ENCODE measurements at places on chromosomes 16 and 17. TPM values are rescaled to one million over a fixed set of nuclear protein-coding genes. Genes with fewer than 3 reads are reported as not detected.

GRCh38 chr17:34133350-34133749, 121.7 kb upstream of the CCL2 start:
- no peaks in the 10 kb centered on the region for H3K36me3 ChIP-seq
- no peak for DNase-seq
- peaks cover 59% of the 10 kb centered on the region for H3K27me3 ChIP-seq
- H3K4me3 ChIP-seq: no peak overlapping the region

The PTGES3L gene
- 2.3 TPM for total RNA-seq

DNA sequence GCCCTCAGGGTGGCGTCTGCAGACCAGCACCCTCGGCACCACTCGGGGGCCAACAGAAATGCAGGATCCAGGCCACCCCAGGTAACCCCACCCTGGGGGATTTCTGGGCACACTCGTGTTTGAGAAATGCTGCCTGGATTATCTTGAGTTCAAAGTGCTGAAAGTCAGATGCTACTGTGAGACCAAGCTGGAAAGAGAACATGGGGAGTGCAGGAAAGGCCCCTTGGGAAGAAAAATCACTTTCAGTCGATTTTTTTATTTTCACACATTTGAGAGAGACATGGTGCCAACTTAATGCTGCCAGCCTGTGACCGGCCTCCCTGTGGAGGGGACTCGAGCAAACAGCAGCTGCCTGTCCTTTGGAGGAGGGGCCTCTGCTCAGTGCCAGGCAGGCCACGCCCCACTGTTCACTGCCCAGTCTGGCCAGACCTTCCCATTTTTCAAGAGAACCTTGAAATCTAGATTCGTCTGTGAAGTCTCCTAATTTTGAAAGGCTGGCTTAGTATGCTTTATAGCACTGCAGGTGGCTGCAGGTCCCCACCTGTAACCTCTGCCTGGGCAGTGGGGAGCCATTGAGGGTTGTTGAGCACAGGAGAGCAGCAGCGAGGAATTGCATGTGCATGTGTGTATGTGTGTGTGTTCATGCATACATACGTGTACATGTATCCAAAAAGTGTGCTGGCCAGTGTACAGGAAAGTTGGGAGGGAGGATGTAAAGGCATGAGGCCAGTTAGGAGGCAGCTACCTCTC, 70.7 kb upstream of the PLCG2 start:
- peak overlapping the region; percentile 14 for H3K27ac ChIP-seq
- peaks cover 11% of the 10 kb centered on the region for H3K36me3 ChIP-seq
- H3K4me3 ChIP-seq: no peak overlapping the region
- no peak for DNase-seq
- H3K4me1 ChIP-seq: peaks cover 4% of the 10 kb centered on the region

The CLDN9 gene
- total RNA-seq: not detected

DNA sequence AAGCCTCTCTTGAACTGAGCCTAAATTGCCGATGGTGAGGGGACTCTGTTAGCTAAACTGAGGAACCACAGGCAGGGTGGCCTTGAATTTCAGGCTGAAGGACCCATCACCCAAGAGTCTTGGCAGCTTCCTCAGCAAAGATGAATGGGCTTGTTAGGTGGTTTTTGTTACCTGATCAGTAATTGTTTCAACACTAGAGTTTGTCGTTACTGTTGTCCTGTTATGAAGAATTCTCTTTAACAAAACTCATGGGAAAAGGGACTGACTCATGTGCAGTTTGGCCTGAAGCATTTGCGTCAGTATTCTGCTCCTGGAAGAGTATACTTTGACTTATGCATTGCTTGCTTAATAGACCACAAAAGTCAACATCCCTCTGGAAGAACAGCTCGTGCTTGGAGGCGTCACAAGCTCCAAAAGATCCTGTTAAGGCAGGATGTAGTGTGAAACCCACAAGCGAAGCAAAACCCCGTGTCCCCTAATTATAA, 206.0 kb downstream of the IRX3 start:
- no peak for DNase-seq
- no peaks in the 10 kb centered on the region for H3K4me1 ChIP-seq
- no peak overlapping the region for H3K4me3 ChIP-seq
- no peaks in the 10 kb centered on the region for H3K27me3 ChIP-seq

The ABAT gene
- 9.5 TPM for total RNA-seq

- H3K27ac ChIP-seq: no peak overlapping the region
- H3K4me1 ChIP-seq: no peaks in the 10 kb centered on the region
These were observed 383.0 kb upstream of the PMFBP1 start for GRCh38 chr16:72554935-72555334.

The ZSCAN10 gene
- total RNA-seq: 0.26 TPM

The TMEM235 gene
- total RNA-seq: not detected

DNA sequence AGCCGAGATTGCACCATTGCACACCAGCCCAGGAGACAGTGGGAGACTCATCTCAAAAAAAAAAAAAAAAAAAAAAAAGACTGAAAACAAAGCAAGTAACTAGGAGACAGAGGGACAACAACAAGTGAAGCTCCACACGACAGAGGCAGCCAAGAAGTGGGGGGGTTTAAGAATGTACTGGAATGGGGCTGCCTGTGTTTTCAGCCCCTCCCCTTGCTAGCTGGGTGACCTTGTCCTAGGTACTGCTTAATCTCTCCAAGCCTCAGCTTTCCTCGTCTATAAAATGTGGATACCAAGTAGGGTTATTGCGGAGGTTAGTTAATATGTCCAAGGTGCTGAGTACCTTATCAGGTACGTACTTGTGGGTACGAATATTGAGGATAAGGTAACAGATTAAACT, 163.8 kb upstream of the CACNG5 start:
- H3K36me3 ChIP-seq: peaks cover 5% of the 10 kb centered on the region
- H3K27me3 ChIP-seq: no peaks in the 10 kb centered on the region
- no peak overlapping the region for H3K4me3 ChIP-seq

The CTRB2 gene
- not detected for total RNA-seq

DNA sequence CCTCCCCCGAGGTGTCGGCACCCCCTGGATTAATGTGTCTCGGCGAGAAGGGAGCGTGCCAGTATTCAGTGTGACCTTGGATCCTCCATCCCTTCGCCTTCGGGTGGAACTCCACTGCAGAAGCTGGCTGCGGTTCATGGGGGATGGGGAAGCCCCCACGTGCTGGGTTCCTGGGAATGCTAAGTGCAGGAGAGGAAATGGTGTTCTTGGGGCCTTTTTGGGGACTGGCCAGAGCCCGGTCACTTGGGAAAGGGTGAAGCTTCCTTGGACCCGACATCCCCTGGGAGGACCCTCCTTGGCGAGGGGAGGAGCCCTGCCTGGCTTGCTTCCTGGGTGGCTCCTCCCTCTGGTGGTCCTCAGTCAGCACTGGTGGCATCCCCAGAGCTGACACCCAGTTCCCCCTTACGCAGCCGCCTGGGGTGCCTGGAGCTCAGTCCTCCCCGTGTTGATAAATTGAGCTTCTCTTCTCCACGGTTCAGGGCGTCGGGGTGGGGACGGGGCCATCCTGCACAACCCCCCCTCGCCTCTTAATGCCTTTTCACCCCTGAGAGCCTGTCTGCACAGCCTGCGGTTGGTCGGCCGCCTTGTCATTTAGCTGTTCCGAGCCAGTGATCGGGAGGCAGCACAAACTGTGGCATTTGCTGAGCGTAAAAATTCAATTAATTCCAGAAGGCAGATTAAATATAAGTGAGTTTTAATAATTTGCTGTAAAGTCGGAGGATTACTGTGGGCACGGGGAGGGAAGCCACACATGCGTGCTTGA, 30.7 kb upstream of the GSE1 start:
- H3K27ac ChIP-seq: no peak overlapping the region
- H3K36me3 ChIP-seq: peaks cover 2% of the 10 kb centered on the region
- no peak for DNase-seq

DNA sequence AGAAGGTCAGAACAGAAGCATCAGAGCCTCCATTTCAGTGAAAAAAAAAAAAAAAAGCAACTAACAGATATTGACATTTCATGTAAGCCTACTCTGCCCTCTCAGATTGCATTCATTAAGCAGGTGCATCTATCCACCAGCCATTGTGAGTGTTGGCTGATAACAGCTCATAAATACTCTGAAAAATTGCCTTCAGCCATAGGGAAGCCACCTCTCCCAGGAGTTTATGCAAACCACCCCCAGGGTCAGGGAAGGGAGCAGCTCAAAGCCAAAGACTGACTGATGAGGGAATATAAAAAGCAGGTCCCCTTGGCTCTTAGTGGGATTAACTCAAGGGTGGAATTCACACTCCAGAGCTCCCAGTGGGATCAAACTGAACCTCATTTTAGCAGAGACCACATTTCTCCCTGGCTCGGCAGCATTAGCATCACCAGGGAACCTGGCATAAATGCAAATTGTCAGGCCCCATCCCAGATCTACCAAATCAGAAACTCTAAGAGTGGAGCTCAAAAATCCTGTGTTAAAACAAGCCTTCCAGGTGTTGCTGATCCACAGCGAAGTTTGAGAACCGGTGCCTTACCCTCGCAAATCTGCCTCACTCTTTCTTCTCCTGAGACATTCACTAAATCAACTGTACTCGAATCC, 14.2 kb downstream of the APOH start:
- DNase-seq: no peak
- H3K4me1 ChIP-seq: peaks cover 2% of the 10 kb centered on the region
- peaks cover 4% of the 10 kb centered on the region for H3K36me3 ChIP-seq
- no peak overlapping the region for H3K4me3 ChIP-seq
- no peak overlapping the region for H3K27ac ChIP-seq
- peaks cover 14% of the 10 kb centered on the region for H3K27me3 ChIP-seq

The ALDH3A2 gene
- total RNA-seq: 17.1 TPM

The ZNF768 gene
- total RNA-seq: 5.3 TPM

DNA sequence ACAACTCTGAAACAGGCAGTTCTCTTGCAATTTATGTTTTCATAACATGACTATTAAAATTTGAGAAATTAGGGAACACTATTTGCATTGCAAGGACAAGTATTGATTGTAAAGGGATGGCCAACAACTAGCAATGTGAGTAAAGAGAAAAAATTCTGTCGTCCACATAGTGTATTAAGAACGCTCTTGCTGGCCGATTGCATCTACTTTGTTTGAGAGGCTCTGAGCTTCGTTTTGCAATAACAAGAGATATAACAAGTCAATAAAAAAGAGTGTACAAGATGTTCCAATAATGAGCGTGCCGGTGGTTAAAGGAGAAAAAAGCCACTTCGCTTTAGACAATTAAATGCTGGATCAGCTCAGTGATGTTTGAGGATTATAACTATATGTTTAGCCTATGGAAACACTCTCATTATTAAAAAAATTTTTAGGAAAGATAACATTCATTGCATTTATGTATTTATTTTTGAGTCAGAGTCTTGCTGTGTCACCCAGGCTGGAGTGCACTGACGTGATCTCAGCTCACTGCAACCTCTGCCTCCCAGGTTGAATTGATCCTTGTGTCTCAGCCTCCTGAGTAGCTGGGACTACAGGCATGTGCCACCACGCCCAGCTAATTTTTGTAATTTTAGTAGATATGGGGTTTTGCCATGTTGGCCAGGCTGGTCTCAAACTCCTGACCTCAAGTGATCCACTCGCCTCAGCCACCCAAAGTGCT, 19.2 kb upstream of the TOM1L1 start:
- H3K27ac ChIP-seq: no peak overlapping the region
- H3K27me3 ChIP-seq: no peaks in the 10 kb centered on the region
- no peak for DNase-seq
- no peak overlapping the region for H3K4me3 ChIP-seq

- no peaks in the 10 kb centered on the region for H3K36me3 ChIP-seq
- H3K4me3 ChIP-seq: no peak overlapping the region
- DNase-seq: no peak
- no peaks in the 10 kb centered on the region for H3K4me1 ChIP-seq
- H3K27ac ChIP-seq: no peak overlapping the region
These were observed 112.6 kb upstream of the MPHOSPH6 start for GRCh38 chr16:82282662-82283061.

- H3K27me3 ChIP-seq: peaks cover 9% of the 10 kb centered on the region
- no peak overlapping the region for H3K4me3 ChIP-seq
- no peaks in the 10 kb centered on the region for H3K4me1 ChIP-seq
- no peak overlapping the region for H3K27ac ChIP-seq
These were observed 34.4 kb upstream of the GAN start for GRCh38 chr16:81280393-81280792.

DNA sequence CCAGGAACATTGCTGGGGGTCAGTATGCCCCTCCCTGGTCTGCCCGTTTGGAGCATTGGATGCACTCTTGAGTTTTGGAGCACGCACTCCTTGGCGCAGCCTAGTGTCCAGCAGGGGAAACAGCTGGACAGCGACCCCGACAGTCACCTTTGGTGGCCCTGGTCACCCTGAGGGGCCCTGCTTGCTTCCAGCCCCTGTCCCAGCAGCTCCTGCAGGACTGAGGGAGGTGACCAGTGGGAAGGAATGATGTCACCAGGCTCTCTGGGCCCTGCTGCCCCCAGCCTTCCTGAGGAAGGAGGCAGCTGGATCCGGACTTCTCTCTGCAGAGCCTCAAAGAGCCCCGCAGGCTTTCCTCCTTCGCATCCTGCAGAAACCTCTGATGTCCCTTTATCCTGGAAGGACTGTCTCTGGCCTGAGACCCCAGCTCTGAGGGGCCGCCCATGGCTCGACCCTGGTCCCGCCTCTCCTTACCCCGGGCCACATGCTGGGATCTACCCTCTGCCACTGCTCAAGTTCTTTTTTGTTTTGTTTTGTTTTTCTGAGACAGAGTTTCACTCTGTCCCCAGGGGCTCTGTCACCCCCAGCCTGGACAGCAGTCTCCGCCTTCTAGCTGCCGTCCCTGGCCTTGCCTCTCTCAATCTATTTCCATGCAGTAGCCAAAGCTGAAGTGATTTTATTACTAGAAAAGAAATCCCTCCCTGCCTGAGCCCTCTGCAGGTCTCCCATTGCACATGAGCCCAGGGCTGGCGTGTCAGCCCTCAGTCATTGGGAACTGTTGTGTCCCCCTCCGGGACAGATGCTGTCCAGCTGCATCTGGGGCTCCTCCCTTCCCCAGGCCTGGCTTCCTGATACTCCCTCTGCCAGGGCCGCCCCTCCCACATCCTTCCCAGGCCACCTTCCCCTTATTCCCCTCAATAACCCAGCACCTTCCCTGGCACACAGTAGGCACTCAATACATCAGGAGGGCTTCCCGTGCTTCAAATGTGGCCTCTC, 11.6 kb downstream of the ZSCAN10 start:
- H3K4me1 ChIP-seq: peaks cover 37% of the 10 kb centered on the region
- H3K4me3 ChIP-seq: peak overlapping the region; percentile 66
- H3K27ac ChIP-seq: peak overlapping the region; percentile 77
- no peaks in the 10 kb centered on the region for H3K36me3 ChIP-seq
- H3K27me3 ChIP-seq: no peaks in the 10 kb centered on the region

The FAM83G gene
- 7.8 TPM for total RNA-seq

The MT1B gene
- not detected for total RNA-seq

GRCh38 chr16:19691161-19691711, 26.8 kb downstream of the KNOP1 start:
- no peak overlapping the region for H3K4me3 ChIP-seq
- DNase-seq: no peak
- no peaks in the 10 kb centered on the region for H3K27me3 ChIP-seq
- peaks cover 31% of the 10 kb centered on the region for H3K4me1 ChIP-seq

The USP6 gene
- 0.13 TPM for total RNA-seq

DNA sequence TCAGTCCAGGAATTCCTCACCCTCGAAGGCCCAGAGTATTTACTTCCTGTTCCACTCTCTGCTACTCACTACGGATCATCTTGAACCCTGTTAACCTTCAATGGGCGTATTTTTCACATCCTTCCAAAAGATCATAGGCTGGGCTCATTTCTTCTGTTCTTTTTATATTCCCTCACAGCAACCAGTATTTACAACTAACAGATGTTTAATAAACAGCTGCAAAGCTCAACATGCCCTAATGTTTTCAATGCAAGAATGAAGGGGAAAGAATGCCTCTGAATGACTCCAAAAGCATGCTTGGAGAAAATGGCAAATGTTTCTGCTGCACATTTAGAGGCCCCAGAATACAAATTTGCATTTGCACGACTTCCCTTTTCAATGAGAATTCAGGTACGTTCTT, 174.9 kb downstream of the ZFHX3 start:
- H3K27ac ChIP-seq: no peak overlapping the region
- no peaks in the 10 kb centered on the region for H3K4me1 ChIP-seq
- H3K4me3 ChIP-seq: no peak overlapping the region

The MYH8 gene
- total RNA-seq: not detected
